ENCODE measurements at places on chromosomes 6 and 20. TPM values are rescaled to one million over a fixed set of nuclear protein-coding genes. Genes with fewer than 3 reads are reported as not detected.

The DUSP22 gene
- 33.6 TPM for polyA plus RNA-seq

The SYCP2L gene
- polyA plus RNA-seq = 3.7 TPM

The SLC26A8 gene
- 0.56 TPM for polyA plus RNA-seq

The FKBP1C gene
- polyA plus RNA-seq = 3.4 TPM

The SIRPD gene
- not detected for polyA plus RNA-seq

The PLCB4 gene
- 15.3 TPM for polyA plus RNA-seq

The INSM1 gene
- 1.2 TPM for polyA plus RNA-seq

The SNX9 gene
- polyA plus RNA-seq = 35.3 TPM

The GNMT gene
- 0.97 TPM for polyA plus RNA-seq

The ECT2L gene
- 1.8 TPM for polyA plus RNA-seq

The KIAA0408 gene
- 43.2 TPM for polyA plus RNA-seq

The MLN gene
- polyA plus RNA-seq = not detected

The COL12A1 gene
- polyA plus RNA-seq = 23.1 TPM

The HLA-DOB gene
- 0.60 TPM for polyA plus RNA-seq

The HLA-DOA gene
- polyA plus RNA-seq = 3.0 TPM

The PTCHD4 gene
- polyA plus RNA-seq = 0.40 TPM

The SIRPB2 gene
- polyA plus RNA-seq = 1.8 TPM

The RALGAPA2 gene
- polyA plus RNA-seq = 40.9 TPM

The ZC2HC1B gene
- not detected for polyA plus RNA-seq

The GJA10 gene
- polyA plus RNA-seq = not detected

The ZNF165 gene
- 3.0 TPM for polyA plus RNA-seq

The MYCT1 gene
- 33.2 TPM for polyA plus RNA-seq

The TEAD3 gene
- polyA plus RNA-seq = 49.6 TPM

The MROH8 gene
- polyA plus RNA-seq = 5.7 TPM

The EPPIN gene
- 0.13 TPM for polyA plus RNA-seq

The ANKRD66 gene
- 2.7 TPM for polyA plus RNA-seq

The SYCP2 gene
- 12.0 TPM for polyA plus RNA-seq

The WFDC12 gene
- not detected for polyA plus RNA-seq

The ASCC3 gene
- polyA plus RNA-seq = 22.4 TPM

The CD93 gene
- 176 TPM for polyA plus RNA-seq

The RBBP8NL gene
- 3.9 TPM for polyA plus RNA-seq

The BPIFA1 gene
- not detected for polyA plus RNA-seq

The SNPH gene
- polyA plus RNA-seq = 3.4 TPM

The ECHDC1 gene
- 88.2 TPM for polyA plus RNA-seq

The CALHM4 gene
- not detected for polyA plus RNA-seq

The CLIC5 gene
- polyA plus RNA-seq = 10.0 TPM

The CST7 gene
- polyA plus RNA-seq = 1.2 TPM

The HLA-DPA1 gene
- polyA plus RNA-seq = 31.2 TPM

The AVP gene
- polyA plus RNA-seq = not detected

The MCCD1 gene
- polyA plus RNA-seq = not detected

The APCDD1L gene
- polyA plus RNA-seq = not detected

The ZBTB22 gene
- 29.3 TPM for polyA plus RNA-seq

The CRYBG1 gene
- 15.4 TPM for polyA plus RNA-seq

The LY86 gene
- polyA plus RNA-seq = 2.2 TPM

The TSBP1 gene
- 0.38 TPM for polyA plus RNA-seq

The CLPSL1 gene
- polyA plus RNA-seq = not detected

The CLVS2 gene
- polyA plus RNA-seq = 0.25 TPM
